ENCODE measurements at places on chromosomes 6 and 20.
A peak's percentile ranks its signal among the peaks of the same experiment; 100 is the strongest.

- DNase-seq, result no peak
These were observed 7.9 kb upstream of the SLC22A16 start for GRCh38 chr6:110484321-110484720.

DNA sequence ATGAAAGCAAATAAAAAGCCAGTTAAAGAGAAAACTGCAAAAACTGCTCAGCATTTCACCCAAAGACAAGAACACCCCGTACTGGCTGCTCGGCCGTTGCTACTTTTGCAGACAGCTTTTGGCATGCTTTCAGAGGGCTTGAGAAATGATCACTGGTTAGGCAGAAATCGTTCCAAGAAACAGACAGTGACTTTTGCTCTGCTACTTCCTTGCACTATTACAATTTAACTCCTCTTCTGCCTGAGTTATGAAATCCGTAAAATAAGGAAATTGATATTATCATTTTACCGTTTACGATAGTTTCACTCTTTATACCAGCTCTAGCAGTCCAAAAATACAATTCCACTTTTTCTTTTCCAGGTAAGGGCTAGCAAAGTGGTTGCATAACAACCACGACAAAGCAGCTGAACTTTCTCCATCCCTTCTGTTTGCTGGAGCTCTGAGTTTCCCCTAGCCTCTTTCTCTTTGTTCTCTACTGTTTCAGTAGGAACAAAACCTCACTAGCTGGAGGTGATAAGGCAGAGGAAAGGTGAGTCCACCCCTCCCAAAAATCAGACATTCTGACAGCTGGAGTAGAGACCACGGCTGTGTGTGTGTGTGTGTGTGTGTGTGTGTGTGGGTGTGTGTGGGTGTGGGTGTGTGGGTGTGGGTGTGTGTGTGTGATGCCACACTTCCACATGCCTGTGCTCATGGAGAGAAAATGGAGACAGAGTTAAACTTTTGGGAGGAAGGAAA is 191.8 kb upstream of the RREB1 start:
- DNase-seq, result no peak

DNA sequence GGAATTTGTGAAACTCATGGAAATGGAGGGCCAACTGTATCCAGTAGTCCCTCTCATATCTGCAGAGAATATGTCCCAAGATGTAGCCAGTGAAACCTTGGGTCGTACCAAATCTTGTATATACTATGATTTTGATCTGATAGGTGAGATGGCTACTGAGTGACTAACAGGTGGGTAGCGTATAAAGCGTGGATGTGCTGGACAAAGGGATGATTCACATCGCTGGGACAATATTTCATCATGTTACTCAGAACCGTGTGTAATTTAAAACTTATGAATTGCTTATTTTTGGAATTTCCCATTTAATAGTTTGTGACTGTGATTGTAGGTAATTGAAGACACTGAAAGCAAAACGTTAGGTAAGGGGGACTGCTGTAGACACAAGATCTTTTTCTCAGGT is 144.1 kb downstream of the SMAP1 start:
- no peak for DNase-seq

DNA sequence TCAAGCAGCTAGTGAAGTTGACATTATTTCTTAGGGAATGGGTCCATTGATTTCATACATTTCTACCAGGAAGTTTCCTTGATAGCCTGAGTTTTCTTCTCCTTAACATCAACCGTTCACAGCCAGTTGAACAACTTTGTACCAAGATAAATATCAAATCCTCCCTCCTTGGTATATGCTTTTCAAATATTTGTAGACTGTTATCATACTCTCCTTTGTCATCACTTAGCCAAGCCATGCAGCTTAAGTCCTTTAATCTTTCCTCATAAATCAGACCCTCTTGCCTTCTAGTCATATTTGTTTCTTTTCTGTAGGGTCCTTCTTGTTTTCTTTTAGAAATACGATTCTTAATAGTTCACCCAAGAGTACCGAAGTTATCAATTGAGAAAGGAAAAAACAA is 25.6 kb downstream of the RFX6 start:
- no peak for DNase-seq

GRCh38 chr6:8201679-8202078 is 99.3 kb upstream of the EEF1E1 start:
- no peak for DNase-seq

DNA sequence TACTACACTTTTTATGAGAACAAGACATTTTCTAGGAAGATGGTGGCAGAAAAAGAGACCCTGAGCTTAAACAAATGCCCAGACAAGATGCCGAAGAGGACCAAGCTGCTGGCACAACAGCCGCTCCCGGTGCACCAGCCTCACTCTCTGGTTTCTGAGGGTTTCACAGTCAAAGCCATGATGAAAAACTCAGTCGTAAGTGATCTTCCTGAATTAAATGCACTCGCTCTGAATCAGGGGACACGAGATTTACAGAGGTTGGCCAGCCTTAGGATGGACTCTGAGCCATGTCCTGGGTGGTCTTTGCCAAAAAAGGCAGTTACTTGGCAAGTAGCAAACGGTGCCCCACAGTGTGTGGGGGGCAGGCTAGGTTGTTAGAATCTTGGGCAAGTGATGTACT is 423 bp downstream of the PACRG start:
- DNase-seq, result no peak

DNA sequence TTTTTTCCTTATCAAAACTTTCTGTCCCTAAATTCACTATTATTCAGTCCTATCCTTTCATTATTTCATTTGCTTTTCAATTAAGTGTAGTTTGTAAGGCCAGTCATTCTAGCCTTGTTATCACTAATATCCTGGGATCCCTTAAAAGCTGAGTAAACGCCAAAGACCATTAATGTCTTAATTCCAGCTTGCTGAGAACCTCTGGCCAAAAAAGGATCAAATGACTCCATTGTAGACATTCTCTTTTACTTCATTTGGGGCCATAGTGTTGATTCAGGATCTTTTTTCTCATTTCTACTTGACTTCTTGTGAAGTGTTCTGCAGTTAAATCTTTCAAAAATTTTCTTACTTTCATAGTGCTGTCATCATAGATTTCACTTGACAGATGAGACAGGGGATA is 379.7 kb downstream of the LAMA2 start:
- no peak for DNase-seq

- no peak for DNase-seq
These were observed 542.1 kb upstream of the MAN1A1 start for GRCh38 chr6:119891644-119892043.

- no peak for DNase-seq
These were observed 92.6 kb downstream of the MAP3K7 start for GRCh38 chr6:90494067-90494780.

- no peak for DNase-seq
These were observed 10.5 kb upstream of the FAM83C start for GRCh38 chr20:35302421-35303335.

- no peak for DNase-seq
These were observed 363.6 kb upstream of the CHD6 start for GRCh38 chr20:41981746-41982145.

- no peak for DNase-seq
These were observed 19.5 kb upstream of the EDN1 start for GRCh38 chr6:12270551-12271230.

GRCh38 chr6:154239392-154239791 is 117.2 kb downstream of the IPCEF1 start:
- no peak for DNase-seq

DNA sequence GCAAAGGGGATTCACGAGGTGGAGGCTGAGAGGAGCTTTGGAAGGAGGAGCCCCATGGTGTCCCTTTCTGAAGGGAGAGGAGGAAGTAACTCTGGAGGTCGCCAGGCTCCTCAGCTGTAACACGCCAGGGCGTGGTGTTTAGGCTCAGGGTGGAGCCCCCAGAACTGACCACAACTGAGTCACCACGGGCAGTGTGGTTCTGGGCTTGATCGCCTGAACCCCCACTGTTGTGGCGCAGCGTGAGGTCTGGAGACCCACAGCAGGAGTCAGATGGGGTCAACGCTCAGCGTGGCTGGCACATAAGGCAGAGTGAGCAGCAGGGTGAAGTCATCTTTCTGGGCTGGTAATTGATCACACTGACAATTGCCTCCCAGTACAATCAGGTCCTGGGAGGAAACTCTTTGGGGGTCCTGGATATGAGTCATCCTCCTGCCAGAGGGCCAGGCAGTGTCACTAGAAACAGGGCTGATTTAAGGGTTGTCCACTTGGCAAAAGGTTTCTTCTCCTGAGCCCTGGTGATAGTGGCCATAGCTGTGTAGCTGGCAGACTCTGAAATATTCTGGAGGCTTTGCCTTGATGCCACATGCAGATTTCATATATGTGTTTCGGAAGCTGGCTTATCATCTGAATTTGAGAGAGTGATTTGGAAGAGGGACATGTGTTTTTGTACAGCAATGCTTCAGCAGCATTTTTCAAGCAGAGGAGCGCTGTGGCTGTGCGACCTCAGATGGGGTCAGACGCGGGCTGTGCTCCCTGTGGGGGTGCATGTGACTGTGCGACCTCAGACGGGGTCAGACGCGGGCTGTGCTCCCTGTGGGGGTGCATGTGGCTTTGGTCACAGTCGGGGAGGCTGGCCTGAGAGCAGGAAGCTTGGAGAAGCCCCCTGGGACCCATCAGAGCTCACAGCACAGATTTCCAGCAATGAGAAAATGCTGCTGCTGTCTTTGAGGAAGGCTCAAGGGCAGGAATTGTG is 50.0 kb downstream of the SYNJ2 start:
- peak; percentile 75 for DNase-seq

DNA sequence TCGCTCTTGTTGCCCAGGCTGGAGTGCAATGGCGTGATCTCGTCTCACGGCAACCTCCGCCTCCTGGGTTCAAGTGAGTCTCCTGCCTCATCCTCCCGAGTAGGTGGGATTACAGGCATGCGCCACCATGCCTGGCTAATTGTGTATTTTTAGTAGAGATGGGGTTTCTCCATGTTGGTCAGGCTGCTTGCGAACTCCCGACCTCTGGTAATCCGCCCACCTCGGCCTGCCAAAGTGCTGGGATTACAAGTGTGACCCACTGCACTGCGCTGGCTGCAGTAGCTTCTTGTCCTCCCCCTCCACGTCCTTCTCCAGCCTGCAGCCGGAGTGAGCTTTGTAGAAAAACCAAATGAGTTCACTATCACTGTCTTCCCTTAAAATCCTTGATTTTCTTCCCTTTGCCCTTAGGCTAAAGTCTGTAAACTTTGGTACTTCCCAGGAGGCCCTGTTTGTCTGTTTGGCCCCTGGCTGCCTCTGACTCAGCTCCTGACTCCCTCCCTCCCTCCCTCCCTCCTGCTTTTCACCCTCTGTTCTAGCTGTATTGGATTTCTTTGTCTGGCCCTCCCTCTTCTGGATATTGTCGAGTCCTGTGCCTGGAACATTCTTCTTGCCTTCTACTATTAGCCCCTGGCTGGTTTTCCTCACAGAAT is 12.9 kb downstream of the PARD6B start:
- DNase-seq, result peak; percentile 88

GRCh38 chr6:152636609-152637295 is 410 bp downstream of the SYNE1 start:
- no peak for DNase-seq

- DNase-seq, result peak; percentile 23
These were observed 504 bp downstream of the VPS16 start for GRCh38 chr20:2840967-2841531.

GRCh38 chr6:132019586-132019985 is 68.4 kb upstream of the CCN2 start:
- DNase-seq, result no peak

DNA sequence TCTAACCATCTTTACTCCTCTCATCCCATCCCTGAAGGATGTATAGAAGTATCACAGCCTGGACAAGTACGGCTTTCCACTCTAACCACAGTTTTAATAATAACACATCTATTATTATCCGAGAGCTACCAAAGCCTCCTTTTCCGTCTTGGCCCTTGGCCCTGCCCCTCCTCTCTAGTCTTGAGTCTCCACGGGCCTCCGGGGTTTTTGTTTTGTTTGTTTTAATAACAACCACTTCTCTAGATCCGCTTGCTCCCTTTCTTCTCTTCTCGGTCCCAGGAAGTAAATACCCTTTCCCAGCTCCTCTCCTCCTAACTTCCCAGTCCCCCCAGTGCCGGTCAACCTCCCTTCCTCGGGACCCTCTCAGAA is 661 bp downstream of the LCA5 start:
- DNase-seq, result no peak

GRCh38 chr6:15713325-15713724 is 50.5 kb upstream of the DTNBP1 start:
- DNase-seq, result no peak

DNA sequence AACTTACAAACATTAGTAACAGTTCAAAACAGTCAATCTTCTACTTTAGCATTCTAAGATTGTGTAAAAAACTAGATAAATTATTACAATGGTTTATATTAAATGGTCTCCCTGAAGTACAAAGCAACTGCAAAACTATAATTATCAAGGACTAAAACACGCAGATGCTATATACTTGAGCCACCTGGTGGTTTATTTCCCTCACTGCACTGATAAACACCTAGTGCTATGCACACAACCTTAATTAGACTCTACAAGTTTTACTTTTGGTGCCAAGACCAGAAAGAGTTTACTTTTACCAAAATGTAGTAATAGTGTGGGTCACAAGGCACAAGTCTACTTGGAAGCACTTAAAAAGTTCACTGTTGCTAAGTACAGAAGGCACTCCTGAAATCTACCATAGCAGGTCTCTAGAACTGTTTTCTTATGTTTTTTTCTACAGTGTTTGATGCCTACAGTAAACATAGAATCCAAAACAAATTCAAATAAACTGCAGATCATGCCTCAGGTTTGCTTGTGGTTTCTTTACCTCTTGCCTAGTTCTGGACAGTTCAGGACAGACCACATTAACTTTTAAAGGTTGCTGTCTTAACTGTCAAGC is 49.2 kb downstream of the GMDS start:
- DNase-seq, result peak; percentile 67

DNA sequence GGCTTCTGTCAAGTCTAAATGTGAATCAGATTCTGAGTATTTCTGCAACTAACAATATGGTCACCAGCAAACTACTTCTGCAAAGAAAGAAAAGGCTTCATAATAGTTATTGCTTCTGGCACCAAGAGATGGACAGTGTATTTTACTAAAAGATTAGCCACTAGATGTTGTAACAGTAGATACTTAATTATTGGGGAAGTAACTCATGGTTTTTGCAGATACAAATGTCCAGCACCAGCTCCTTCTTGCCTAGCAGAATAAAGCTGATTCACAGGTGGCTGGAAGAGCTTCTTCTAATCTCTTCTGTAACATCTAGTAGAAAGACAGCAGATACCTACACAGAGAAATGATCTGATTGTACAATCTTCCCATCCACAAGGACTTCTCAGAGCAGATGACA is 21.2 kb downstream of the ATXN1 start:
- DNase-seq, result no peak

- DNase-seq, result no peak
These were observed 223.7 kb upstream of the CCN2 start for GRCh38 chr6:132174919-132175318.

DNA sequence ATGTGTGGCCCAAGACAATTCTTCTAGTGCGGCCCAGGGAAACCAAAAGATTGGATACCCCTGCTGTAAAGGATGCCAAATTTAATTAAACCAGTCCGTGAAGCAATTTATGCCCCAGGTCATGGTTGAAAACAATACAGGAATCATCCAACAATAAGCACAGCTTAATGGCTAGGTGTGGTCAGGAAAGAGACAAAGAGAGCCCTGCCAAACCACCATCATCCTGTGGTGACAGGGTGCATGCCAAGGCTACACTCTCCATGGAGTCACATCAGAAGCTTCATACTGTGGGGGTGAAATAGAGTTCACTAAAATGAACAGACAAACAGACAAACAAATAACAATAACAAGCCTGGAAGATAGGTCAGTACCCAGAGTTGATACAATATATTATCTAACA is 62.7 kb downstream of the DZANK1 start:
- DNase-seq, result no peak
